Body of pancreas (tissue), 4 donors: ENCODE measurements at places on chromosomes 5 and 9. TPM values are rescaled to one million over a fixed set of nuclear protein-coding genes. Genes with fewer than 3 reads are reported as not detected.

DNA sequence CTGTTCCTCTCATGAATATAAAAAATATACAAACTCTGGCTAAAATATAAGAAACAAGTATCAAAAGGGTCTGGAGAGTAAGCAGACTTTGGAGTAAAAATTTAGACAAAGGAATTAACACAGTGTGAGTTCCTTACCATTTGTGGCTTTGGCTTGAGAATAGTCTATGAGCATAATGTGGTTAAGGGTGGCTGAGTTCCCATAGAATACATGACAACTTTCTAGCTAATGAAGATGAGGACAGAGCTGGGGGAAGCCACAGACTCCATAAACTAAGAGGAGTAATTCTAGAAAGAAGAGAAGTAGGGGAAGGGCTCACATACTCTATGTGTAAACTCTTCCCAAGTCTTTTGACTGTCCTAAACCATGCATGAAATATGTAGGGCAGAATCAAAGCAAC, 79.4 kb downstream of the CAAP1 start:
- no peak for DNase-seq

DNA sequence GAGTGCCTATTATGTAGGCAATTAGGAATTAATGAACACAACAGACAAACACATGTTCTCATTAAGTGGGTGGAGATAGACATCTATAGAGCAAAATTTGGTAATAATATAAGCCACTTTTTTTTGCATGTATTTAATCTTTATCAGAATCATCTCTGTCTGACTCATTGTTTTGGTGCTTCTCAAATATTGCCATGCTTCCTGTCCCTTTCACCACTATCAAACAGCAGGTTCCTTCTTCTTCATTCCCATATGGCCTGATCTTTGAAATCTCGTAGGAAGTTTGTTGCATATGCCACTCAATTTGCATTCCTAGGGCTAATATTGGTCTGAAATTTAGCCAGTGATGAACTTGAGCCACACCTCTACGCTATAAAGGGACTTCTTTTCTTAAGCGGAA, 128.9 kb upstream of the SPEF2 start:
- DNase-seq: no peak

DNA sequence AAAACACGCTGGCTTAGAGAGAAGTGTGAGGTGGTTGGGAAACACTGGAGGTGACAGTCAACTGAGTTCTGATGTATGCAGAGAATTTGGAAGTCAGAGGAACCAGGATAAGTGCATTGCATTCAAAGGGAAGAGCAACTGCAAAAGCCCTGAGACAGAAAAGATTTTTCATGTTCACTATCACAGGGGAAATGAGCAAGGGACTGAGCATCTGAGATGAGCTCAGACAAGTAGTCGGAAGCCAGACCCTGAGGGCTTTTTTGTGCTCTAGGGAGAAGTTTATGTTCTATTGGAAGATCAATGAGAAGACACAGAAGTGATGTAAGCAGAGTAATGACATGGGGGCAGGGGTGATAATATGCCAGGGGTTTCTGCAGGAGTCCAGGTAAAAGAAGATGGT, 97.5 kb downstream of the HTR4 start:
- no peak for DNase-seq

DNA sequence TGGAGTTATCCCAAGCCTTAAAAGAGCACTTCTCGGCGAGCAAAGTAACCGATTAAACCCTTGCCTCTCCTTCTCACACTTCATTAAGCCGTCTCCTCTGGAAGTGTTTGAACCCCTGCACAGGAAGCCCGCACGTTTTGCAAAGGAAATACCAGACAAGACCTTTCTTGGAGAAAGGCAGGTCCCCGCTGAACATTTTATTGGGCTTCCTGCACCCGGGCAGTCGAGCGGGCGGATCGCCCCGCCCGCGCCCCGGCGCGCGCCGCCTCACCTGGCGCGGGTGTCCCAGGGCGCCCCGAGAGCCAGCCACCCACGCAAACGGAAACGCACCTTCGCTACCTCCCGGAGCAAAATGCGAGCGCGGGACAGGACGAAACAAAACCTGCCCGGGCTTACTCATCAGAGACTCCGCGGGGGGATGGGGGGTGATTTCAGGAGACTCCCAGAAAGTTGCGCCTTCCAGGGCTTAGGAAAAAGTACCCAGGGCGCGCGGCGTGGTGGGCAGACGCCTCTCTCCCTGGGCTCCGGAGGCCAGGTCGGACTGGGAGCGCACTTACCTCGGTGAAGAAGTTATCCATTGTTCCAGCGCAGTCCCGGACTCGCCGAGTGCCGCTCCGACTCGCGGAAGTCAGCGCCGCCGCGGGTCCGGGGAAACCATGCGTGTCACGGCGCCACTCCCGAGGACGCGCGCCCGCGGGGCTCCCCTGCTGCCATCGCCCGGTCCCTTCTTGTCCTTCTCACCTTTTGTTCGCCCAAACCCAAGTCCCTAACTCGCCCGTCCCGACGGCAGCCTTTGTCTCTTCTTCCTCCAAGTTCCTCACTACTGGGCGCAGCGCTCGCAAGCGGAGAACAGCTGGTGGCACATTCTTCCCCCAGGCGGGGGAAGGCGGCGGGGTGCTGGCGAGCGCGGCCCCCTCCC, 598 bp downstream of the MYO10 start:
- peak; percentile 66 for DNase-seq

- no peak for DNase-seq
These were observed 11.3 kb downstream of the SIL1 start for GRCh38 chr5:139186752-139187326.

GRCh38 chr9:133706307-133707050, 31.7 kb downstream of the SARDH start:
- no peak for DNase-seq

DNA sequence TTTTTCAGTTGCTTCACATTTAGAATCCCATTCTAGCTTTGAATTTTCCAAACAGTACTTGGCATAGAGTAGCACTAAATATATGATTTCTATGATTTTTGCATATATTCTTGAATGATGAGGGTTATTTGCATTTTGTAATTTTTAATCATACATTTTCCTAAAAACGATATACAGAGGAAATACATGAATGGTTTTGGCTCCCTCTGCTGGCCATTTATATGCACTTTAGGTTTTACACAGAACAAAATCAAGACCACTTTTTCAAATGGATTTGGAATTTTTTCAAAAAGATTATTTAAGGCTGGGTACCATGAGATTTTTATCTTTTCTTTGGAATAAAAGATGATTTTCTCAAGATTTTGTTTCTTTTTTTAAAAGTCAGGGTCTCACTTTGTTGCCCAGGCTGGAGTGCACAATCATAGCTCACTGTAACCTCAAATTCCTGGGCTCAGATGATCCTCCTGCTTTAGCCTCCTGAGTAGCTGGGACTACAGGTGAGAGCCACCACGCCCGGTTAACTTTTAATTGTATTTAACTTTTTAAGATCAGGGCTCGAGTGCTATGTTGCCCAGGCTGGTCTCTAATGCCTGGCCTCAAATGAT, 16.7 kb upstream of the COMMD10 start:
- peak; percentile 38 for DNase-seq

Gene FBLL1
- 2.3 TPM for total RNA-seq

Gene CDKN2B
- 6.0 TPM for total RNA-seq

Gene PKD2L2
- total RNA-seq: not detected
